NCI-H1105 (cell line): ENCODE measurements at places on chromosomes 12 and 14.
A peak's percentile ranks its signal among the peaks of the same experiment; 100 is the strongest.

GRCh38 chr12:10260927-10261326 lies 46.7 kb upstream of the KLRD1 start:
- no peak for DNase-seq

DNA sequence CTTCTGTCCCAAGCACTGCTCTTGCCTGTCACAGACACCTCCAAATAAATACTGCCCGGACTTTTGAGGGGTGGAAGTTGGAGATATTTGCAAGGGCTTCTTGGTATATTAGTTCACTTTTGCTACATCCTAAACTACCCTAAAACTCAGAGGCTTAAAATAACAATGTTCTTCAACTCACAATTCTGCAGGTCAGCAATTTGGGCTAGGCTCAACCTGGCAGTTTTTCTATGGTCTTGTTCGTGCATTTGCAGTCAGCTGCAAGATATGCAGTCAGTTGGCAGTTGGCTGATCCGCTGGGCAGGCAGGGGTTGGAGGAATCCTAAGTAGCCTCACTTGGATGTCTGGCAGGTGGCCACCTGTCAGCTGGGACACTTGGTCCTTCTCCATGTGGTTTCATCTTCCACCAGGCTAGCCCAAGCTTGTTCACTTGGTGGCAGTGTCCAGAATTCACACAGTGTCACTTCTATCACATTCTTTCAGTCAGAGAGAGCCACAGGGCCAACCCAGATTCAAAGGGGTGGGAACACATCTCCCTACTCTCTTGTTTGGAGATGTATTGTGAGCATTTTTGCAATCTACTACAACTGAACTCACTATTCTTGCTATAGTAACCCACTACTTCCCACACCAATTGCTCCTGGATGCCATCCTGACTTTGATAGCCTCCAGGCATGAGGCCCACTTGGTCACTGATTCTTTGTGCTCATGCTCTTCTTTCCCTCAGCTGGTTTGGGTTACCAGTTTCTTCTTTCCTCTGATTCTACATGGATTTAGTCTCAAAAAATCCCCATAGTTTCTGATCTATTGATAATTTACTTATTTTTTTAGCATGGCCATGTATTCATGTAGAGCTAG lies 27.8 kb upstream of the CAPRIN2 start:
- DNase-seq = no peak

- DNase-seq = no peak
Observed at GRCh38 chr12:59393506-59393905, 202.3 kb upstream of the SLC16A7 start.

GRCh38 chr14:95828649-95829265 lies 47.9 kb upstream of the TUNAR start:
- DNase-seq = peak; percentile 36

- DNase-seq = no peak
Observed at GRCh38 chr12:14934511-14934910, 3.8 kb downstream of the ERP27 start.

- no peak for DNase-seq
Observed at GRCh38 chr14:51828017-51828797, 32.2 kb upstream of the GNG2 start.

DNA sequence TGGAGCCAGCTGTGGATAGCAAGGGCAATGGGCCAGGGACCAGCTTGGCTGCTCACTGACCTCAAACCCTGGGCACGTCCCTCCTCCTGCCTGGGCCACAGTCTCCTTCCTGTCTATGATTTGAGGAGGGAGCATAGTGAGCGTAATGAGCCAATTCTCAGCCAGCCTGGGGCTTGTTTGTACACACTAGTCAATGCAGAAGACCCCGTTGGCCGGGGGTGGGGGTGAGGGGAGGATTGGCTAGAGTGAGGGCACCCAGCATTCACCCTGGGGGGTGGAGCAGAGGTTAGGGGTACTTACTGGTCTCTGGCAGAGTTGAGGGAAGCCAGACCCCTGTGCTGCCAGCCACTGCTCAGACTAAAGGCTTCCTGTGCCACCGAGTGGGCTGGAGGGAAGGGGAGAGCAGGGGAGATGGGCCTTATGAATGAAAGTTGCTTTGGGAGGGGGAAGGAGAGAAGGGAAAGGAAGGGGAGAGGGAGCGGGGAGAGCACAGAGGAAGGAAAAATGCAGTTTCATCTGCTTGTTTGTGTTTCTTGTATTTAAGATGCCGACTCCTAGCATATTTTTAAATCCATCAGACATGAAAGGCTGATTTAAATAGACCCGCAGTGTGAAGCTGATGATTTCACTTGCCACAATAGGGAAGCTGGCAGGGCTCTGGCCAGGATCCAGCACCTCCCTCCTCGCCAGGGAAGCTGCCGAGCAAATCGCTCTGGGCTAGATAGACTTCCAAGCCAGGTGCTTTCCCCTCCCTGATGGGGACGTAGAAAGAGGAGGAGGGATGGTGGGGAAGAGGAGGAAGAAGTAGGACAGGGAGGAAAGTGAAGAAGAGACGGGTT lies 114.0 kb downstream of the PRMT8 start:
- peak; percentile 88 for DNase-seq

- no peak for DNase-seq
Observed at GRCh38 chr14:95510804-95511203, 5.6 kb downstream of the SYNE3 start.

- peak; percentile 7 for DNase-seq
Observed at GRCh38 chr12:64452559-64453329, 824 bp downstream of the TBK1 start.

GRCh38 chr12:12495536-12495935 lies 67.1 kb downstream of the DUSP16 start:
- DNase-seq = no peak

- DNase-seq = no peak
Observed at GRCh38 chr12:45745861-45746277, 16.4 kb downstream of the ARID2 start.

GRCh38 chr14:49494836-49495235 lies 91.3 kb downstream of the RPS29 start:
- DNase-seq = no peak

GRCh38 chr14:69044965-69045555 lies 66.0 kb upstream of the ACTN1 start:
- no peak for DNase-seq

DNA sequence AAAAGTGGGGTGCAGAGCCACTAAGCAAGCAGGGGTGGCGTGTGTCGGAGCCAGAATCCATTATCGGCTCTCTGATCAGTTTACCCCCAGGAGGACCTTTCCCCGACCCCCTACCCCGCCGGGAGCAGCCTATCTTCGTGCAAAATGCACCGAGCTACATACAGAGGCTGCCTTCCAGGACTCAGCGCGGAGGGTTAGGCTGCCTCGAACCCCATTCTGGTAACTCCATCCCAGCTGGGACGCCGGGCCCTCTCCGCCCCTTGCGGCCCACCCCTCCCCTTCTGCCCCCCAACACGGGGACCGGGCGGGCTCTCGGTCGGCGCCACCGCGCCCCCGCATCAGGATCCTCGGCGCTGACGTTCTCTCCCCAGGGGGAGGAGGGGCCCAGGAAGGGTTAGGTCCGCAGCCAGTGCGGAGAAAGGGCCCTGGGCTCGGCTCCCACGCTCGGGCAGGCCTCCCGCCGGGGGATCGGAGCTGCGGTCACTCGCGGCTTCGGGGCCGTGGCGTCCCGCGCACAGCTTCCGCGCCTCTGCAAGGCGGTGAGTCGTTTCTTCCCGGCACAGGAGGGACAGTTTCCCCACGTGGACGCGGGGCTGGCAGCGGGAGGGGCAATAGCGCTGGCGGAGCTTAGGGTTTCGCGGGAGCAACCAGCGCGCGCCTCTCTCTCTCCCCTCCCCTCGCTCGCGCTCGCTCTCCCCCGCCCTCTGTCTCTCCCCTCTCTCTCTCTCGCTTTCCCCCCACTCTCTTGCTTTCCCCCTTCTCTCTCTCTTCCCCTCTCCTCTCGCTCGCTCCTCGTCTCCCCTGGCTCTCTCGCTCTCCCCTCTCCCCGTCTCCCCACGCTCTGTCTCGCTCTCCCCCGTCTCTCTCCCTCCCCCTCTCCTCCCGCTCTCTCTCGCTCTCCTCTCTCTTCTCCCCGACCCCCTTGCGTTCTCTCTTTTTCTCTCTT lies 12.5 kb upstream of the MAP3K9 start:
- DNase-seq = peak; percentile 32

- no peak for DNase-seq
Observed at GRCh38 chr12:57865084-57865751, 18.7 kb upstream of the CTDSP2 start.

DNA sequence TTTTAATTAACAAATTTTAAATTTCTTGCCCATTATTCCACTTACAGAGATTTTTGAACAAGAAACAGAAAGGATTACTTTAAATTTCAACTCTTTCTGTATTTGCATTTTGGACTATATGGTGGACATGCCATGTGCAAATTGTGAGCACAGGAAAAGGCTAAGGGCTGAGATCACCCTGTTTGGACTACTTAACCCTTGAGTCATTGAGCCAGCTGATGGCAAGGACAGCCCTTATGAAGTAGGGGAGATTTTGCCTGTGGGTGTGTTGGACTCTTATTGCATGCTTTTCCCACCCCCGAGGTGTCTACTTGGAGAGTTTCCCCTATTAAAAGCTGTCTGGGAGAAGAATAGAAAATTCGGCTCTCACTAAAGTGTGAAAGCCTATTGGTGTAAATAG lies 17.2 kb downstream of the DERA start:
- no peak for DNase-seq

DNA sequence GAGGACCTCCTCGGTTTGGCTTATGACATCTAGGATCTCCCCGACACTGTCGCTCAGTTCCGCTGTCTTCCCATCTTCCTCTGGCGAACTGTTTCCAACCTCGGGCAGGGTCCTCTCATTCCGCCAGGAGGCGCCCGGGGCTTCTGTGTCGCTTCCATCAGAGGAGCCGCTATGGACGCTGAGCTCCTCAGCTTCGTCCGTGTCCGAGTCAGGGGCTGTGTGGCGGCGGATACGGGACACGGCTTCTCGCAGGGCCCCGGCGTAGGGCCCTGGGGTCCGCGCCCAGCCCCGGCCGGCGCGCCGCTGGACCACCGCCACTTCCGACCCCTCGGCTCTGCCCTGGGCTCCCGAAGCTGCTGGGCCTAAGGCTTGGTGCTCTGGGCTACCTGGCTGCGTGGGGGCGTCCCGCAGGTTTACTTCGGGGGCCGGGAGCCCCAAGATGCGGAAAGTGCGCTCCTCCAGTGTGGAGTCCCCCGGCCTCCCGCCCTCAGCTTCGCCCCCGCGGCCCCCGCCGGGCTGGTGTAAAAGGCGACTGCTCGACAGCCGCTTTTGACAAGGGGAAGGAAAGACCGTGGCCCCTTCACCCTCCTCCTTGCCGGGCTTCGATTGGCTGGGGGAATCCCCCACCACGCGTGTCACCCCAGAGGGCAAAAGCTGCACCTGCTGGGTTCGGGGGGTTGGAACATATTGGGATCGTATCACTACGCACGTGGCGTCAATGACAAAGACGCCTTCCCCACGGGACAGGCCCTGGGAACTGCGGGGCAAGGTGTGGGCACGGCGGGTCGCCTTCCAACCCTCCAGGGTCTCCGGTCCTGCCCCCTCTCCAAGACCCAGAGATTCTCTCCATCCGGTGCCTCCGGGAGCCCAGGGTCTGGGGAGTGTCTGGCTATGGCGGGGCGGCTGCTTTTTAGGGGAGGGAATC lies 2.1 kb downstream of the DDN start:
- DNase-seq = peak; percentile 62

- no peak for DNase-seq
Observed at GRCh38 chr12:128305336-128305892, 38.4 kb downstream of the TMEM132C start.

GRCh38 chr14:25436288-25436875 lies 386.4 kb upstream of the STXBP6 start:
- DNase-seq = no peak

- DNase-seq = no peak
Observed at GRCh38 chr12:38409511-38409910, 92.9 kb downstream of the ALG10B start.

GRCh38 chr12:114342656-114343055 lies 63.3 kb downstream of the TBX5 start:
- DNase-seq = no peak

DNA sequence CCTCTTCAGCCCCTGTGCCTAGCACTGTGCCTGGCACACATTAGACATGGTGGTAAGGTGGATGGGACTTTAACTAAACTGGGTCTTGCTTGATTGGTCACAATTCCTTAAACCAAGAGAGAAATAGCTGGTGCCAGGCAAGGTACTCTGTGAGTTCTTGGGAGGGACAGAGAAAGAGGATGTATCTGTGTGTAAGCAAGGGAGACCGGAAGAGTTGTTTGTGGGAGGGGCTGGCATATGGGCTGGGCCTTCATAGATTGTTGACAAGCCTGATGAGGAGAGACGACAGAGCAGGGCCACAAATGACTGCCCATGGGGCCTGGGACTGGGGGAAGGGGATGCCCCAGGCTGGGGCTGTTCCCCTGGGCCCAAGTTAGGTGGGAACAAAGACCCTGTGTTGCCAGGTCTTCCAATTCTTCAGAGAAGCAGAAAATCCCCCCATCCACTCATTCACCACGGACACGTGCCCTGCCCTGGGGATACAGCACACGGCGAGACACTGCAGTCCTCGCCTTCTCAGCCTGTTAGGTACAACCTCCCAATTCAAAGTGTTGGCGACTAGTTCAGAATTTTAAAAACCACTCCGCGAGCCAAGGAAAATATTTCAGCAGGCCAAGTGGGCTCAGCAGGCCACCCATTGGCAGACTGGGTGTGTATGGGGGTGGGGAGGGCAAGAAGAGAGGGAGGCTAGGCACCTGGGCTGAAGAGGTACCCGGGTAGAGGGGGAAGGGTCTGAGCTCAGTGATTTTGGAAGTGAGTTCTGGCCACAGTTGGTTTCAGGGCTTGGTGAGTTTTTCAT lies 11.4 kb upstream of the CYP46A1 start:
- no peak for DNase-seq

DNA sequence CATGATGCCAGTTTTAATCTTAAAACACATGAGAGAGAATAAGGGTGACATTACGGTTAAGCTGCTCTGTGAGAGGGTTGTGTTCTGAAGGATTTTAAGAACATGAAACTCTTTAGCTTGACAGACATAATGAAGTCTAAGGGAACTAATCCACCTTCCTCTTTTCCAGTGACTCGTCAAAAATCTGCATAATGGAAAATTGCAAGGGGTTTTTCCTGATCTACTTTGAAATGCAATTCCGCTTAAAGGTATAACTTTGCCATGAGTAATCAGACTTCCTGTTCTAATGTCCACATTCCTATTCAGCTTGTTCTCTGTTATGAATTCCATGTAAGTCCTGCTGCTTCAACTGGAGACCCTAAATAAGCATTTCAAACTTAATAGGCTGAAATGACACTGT lies at the start of gene ZNF705A:
Gene ZNF705A, plus strand, starts transcription at position 171 of the 400 bp plus-strand sequence. CDS start 15,611 bp downstream, outside the sequence.
- DNase-seq = no peak
